ENCODE measurements at places on chromosomes 7 and 10. TPM values are rescaled to one million over a fixed set of nuclear protein-coding genes. Genes with fewer than 3 reads are reported as not detected.

Gene JAKMIP3
- polyA plus RNA-seq: 0.15 TPM

Gene ERCC6
- polyA plus RNA-seq: 7.4 TPM

Gene TYW1
- 10.5 TPM for polyA plus RNA-seq

Gene GPR15LG
- 0.25 TPM for polyA plus RNA-seq

Gene MMP21
- polyA plus RNA-seq: 0.10 TPM

Gene CRYGN
- not detected for polyA plus RNA-seq

Gene XRCC2
- polyA plus RNA-seq: 0.12 TPM
